ENCODE measurements at places on chromosomes 6 and 20. TPM values are rescaled to one million over a fixed set of nuclear protein-coding genes. Genes with fewer than 3 reads are reported as not detected.

The MAS1 gene
- not detected for polyA plus RNA-seq

The NCOA5 gene
- polyA plus RNA-seq: 19.5 TPM

The UBE2C gene
- 29.6 TPM for polyA plus RNA-seq

The INSM1 gene
- 0.80 TPM for polyA plus RNA-seq

The CDH4 gene
- polyA plus RNA-seq: not detected

The SGK2 gene
- polyA plus RNA-seq: 46.2 TPM

The RNF182 gene
- polyA plus RNA-seq: 0.06 TPM

The CST1 gene
- polyA plus RNA-seq: not detected

The SLC23A2 gene
- 0.60 TPM for polyA plus RNA-seq

The CD83 gene
- 16.0 TPM for polyA plus RNA-seq

The FOXC1 gene
- polyA plus RNA-seq: not detected

The DEFB124 gene
- polyA plus RNA-seq: not detected

The HLA-DQA2 gene
- polyA plus RNA-seq: not detected

The TMEM74B gene
- 2.9 TPM for polyA plus RNA-seq

The BAK1 gene
- 96.9 TPM for polyA plus RNA-seq

The ELOVL2 gene
- not detected for polyA plus RNA-seq

The CNR1 gene
- under 0.01 TPM for polyA plus RNA-seq

The GJA1 gene
- polyA plus RNA-seq: 9.3 TPM

The MAFB gene
- polyA plus RNA-seq: 5.4 TPM

The BNIP5 gene
- 8.6 TPM for polyA plus RNA-seq

The CCM2L gene
- 1.2 TPM for polyA plus RNA-seq

The NFATC2 gene
- 1.4 TPM for polyA plus RNA-seq

The RCAN2 gene
- 5.0 TPM for polyA plus RNA-seq

The TRIM31 gene
- polyA plus RNA-seq: 133 TPM

The ANKEF1 gene
- polyA plus RNA-seq: 2.4 TPM

The UST gene
- polyA plus RNA-seq: 4.2 TPM

The ELOVL4 gene
- 0.76 TPM for polyA plus RNA-seq

The KAT14 gene
- polyA plus RNA-seq: 9.1 TPM

The SPATA25 gene
- not detected for polyA plus RNA-seq

The DDX43 gene
- 0.73 TPM for polyA plus RNA-seq

The RPS21 gene
- 2,794 TPM for polyA plus RNA-seq

Data from sigmoid colon (tissue), 7 donors.